ENCODE measurements at places on chromosomes 5 and 9.

DNA sequence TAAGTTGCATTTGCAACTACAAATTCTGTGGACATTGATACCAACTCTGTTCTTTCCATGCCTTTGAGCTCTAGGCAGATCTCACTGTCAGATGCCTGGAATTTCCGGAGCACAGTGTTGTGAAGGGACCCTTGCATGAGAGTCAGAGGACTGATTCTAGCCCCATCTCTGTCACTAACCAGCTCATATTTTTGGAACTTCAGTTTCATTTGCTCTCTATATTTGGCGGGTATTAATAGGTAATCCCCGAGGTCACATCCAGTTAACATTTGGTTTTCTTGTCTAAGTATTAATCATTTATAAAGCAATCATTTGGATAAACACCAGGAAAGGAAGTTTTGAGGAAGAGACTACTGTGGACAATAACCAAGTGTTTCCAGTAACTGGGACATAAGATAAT lies 115.7 kb downstream of the MAN2A1 start:
- DNase-seq: no peak

DNA sequence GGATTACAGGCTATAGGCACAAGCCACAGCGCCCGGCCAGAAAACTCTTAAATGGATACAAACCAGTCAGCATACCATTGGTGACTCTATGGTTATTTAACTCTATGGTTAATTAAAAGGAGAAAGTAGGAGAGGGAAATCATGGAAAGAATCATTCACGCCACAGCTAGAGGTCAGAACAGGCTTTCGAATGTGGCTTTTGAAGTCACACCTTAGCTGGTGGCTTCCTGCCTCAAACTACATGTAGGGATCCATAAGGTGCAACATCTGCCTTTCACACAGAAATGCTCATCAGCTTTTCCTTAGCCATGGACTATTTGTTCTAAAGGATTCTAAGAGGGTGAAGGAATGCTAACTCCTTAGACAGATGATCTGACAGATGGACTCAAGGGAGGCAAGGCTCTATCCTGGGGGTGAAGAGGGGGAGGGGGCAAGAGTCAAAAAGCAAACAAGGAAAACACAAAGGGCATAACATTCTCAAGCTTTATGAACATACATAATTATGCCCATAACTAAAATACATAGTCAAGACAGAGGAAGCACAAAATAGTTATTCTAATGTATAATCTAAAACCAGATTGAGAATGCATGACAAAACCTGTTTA lies 130.9 kb downstream of the EFNA5 start:
- no peak for DNase-seq

GRCh38 chr5:133387621-133388020 lies 224.7 kb downstream of the FSTL4 start:
- DNase-seq: no peak

DNA sequence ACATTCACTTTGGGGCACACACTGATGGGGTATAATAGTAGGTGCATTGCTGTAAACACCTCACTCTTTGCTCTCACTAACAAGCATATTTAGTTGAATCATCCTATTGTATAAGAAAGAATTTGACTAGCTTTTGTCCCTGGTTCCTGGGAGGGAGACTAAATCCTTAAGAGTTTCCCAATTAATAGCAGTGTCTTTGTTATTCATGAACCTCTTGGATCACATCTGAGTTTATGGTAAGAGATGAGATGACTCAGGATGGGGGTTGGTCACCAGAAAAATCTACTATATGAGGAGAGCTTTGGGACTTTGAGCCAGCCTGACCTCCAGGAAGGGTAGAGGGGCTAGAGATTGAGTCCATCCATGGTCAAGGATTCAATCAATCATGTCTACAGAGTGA lies 56.8 kb downstream of the PUM3 start:
- DNase-seq: no peak

GRCh38 chr5:32511776-32512374 lies 67.3 kb upstream of the ZFR start:
- peak; percentile 33 for DNase-seq

GRCh38 chr5:61329550-61330128 lies 2.4 kb upstream of the ZSWIM6 start:
- no peak for DNase-seq

- peak; percentile 40 for DNase-seq
Measured at GRCh38 chr5:127826011-127826410, 122.8 kb downstream of the CCDC192 start.

GRCh38 chr9:20754556-20754955 lies 70.5 kb downstream of the FOCAD start:
- no peak for DNase-seq

DNA sequence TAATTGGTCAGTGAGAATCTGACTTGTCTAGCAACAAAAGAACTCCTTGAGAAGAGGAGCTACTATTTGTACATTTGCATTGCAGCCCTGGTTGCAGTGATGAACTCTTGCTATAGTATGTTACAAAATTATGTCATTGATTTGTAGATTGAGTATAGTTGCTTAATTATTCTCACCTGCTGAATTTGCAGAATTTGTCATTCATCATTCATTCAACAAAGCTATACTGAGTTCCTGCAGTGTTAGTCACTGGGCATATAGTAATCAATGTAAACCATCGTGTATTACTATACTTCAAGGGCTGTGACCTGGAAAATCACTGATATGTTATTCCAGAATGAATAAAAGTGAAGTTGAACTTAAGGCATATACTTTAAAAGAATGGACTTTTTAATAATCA lies 50.1 kb downstream of the SLC1A3 start:
- DNase-seq: no peak

GRCh38 chr9:5843794-5844471 lies 11.0 kb upstream of the ERMP1 start:
- peak; percentile 71 for DNase-seq

DNA sequence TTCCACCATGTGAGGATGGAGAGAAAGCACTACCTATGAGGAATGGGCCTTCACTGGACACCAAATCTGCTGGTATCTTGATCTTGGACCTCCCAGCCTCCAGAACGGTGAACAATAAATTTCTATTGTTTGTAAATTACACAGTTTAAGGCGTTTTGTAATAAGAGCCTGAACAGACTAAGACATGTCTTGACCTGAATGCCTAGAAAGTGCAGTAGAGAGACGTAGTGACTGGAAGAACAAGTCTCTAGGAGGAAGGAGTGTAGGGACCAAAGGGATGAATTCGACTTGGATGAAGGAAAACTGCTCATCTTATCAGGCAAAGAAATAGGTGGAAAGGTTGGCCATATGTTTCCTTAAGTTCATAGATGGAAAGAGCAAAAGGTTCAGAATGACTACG lies 309.8 kb upstream of the RGMB start:
- DNase-seq: no peak

GRCh38 chr9:132160802-132161742 lies 786 bp upstream of the NTNG2 start:
- DNase-seq: peak; percentile 58

GRCh38 chr5:173547579-173547978 lies 68.9 kb downstream of the BOD1 start:
- DNase-seq: no peak

DNA sequence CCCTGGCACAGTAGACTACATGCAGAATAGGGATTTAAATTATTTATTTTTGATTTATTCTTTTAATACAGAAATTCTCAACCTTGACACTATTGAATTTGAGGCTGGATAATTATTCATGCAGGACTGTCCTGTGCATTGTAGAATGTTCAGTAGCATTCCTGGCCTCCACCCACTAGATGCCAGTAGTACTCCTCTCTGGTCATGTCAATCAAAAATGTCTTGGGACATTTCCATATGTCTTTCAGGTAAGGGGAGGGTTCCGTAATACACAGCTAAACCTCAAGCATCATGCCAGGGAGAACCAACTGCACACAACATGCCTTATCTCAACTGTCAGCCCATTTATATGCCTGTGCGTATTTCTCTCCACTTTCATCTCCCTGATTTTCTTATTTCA lies 231.8 kb downstream of the BRINP1 start:
- DNase-seq: no peak

GRCh38 chr9:109816490-109816889 lies 36.5 kb downstream of the PALM2AKAP2 start:
- DNase-seq: no peak

DNA sequence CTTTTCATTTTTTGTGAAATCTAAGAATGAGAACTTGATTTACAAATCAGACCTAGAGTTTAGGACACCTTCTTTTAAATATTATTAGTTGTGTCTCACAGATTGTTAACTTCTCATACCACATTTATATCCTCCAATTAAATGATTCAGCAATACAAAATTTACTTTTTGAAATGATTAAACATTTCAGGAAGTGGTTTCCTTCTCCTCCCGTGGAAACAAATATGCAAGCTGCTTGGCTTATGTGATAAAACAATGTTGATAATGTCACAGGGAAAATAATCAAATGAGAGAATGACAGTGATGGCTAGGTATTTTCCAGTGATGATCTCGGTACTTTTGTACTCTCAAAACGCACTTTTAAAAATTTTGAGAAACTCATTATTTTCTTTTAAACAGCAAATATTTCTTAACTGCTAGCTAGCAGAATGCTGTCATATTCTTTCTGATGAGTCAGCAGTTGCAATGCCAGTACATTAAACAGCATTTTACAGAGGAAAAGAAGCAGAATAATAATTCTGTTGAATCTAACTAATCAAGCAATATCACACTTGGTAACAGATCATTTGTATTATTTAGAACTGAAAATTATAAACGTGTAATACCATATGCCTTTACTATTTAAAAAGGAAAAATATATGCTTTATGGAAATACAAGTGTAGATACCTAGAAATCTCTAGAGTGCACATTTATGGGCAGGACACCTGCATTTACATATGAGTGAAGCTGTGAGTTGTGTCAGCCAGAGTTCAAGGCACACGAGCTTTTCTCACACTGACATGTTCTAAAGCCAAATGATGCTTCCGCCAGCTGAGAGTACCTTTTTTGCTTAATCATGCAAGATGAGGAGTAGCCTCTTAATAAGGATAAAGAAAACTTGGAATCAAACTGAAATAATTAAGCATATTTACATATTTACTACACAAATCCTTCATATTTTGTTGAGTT lies 53.6 kb upstream of the CDH18 start:
- DNase-seq: no peak

Data from NCI-H526 (cell line).